NCI-H524 treated with DMSO at 0.1 percent for 48 hours (cell line): ENCODE measurements at places on chromosomes 16 and 17.

GRCh38 chr17:66309793-66310192, 7.4 kb downstream of the PRKCA start:
- no peak for DNase-seq

DNA sequence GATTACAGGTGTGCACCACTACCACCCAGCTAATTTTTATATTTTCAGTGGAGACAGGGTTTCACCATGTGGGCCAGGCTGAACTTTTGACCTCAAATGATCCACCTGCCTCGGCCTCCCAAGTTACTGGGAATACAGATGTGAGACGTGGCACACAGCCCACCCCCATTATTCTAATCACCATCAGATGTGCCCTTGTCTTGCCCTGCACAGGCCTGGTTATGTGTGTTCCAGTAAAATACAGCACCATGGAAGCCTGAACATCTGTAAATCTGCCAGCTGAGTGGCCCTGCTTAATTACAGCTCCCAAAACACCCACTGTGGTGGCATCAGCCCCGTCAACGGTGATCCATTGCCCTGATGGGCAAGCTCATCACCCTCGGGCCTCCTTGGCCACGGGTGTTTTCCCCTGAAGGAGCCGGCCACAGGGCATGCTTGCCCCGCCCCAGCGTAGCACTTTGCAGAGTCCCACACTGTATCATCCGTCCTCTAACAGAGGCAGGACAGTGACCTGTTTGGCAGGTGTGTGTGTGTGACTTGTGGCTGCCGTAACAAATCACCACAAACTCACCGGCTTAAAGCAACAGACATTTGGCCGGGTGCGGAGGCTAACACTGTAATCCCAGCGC, 74.5 kb downstream of the RBFOX3 start:
- no peak for DNase-seq

- no peak for DNase-seq
Observed at GRCh38 chr17:78040440-78041385, 82.2 kb downstream of the TNRC6C start.

GRCh38 chr17:28684963-28685362, 23.0 kb downstream of the SUPT6H start:
- DNase-seq = peak; percentile 99

DNA sequence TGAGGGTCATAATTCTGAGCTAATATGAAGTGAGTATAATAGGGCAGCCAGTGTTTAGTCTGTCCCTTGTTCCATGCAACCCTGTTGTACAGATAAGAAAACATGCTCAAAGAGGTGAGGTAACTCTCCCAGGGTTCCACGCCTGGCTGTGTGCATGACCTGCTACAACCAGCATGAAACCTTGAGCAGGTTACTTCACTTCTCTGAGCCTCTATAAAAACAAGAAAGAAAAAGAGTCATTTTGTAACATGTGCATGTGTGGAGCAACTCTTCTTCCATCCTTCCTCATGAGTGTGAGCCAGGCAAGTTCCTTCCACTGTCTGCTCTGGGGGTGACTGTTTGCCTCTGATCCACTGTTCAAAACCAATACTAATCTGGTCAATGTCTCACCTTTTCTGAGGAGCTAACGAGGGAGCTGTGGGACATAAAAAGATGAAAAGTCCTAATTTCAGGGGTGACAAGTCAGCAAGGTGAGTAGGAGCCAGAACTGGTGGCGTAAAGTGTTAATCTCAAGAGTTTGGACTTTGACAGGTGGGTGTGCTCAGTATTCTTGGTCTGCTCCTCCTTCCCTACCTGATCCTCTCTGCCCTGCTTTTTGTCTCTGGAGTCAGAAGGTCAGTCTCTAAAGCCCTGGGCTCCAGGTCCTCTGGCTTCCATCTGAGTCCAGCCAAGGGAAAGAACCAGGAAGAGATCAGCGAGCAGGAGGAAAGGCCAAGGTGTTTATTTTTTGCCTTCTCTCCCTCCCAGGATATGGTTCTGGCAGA, 21.5 kb downstream of the GFOD2 start:
- no peak for DNase-seq

- DNase-seq = no peak
Observed at GRCh38 chr16:8075271-8075670, 515.0 kb downstream of the TMEM114 start.

- DNase-seq = no peak
Observed at GRCh38 chr16:58640949-58641348, 11.3 kb upstream of the CNOT1 start.

DNA sequence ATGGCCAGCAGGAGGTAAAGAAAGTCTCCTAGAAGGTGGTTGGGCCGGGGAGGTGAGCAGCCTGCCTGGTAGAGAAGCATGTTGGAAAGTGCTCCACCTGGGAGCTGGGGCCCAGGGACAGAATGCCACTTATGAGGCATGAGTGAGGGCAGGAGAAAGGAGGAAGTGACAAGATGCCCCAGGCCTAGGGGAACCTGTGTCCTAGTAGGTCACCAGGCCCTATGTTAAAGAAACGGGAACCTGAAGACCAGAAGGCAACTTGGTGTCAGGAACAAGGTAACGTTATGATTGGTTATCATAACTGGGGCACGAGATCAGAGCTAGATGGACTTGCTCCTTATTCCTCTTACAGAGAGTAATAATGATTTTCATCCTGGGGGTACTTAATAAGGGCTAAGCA, 34.3 kb downstream of the PITPNC1 start:
- DNase-seq = no peak

DNA sequence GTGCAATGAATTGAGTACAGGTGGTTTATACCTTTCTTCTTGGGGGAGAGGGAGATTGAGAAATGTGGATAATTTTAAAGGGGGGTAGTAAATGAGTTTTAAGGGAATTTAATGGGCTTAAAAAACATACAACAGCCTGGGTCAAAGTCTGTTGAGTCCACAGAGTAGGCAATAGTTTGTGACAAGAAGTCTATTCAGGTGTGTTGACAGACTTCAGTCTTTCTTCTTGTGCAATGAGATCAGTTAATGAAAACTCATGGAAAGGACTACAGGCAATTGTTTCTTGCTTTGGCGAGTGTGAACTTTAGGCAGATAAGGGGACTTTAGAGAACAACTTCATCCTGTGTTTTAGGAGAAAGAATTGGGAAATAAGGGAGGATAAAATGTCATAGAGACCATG, 507.8 kb upstream of the CA10 start:
- no peak for DNase-seq

DNA sequence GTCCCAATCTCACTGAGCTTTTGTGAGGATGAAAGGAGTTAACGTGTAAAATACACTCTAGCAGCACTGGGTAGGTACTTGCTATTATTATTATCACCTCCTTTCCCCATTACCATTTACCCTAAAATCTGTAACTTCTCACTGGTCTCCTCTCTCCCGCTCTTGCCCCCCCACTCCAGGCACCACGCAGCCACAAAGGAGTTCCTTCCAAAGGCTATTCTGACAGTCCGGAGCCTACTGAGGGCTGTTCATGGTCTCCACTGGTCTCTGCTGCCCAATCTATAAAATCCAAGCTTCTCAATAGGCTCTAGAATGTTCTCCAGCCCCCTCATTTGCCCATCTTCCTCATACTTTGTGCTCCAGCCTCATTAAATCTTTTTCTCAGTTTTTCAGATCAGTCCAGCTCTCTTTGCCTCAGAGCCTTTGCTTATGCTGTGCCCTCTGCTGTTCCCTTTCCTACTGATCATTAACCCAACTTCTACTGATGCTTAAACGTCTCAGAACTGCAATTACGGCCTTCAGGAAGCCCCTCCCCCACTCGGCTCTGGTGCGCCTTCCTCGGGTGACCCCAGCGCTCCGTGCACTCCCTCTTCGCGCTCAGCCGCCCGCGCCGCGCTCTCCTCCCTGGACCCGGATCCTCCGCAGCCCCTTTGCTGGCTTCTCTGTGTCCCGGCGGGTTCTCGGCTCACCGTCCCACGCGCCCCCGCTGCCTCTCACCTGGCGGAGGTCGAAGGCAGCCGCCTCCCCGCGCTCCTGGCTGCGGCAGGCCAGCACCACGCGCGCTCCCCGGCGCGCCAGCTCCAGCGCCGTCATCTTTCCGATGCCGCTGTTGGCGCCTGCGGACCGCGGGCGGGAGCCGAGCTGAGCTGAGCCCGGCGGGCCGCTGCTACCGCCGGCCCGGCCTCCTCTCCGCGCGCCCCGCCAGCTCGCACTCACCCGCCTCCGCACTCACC, 737 bp downstream of the DHRS13 start:
- peak; percentile 39 for DNase-seq

DNA sequence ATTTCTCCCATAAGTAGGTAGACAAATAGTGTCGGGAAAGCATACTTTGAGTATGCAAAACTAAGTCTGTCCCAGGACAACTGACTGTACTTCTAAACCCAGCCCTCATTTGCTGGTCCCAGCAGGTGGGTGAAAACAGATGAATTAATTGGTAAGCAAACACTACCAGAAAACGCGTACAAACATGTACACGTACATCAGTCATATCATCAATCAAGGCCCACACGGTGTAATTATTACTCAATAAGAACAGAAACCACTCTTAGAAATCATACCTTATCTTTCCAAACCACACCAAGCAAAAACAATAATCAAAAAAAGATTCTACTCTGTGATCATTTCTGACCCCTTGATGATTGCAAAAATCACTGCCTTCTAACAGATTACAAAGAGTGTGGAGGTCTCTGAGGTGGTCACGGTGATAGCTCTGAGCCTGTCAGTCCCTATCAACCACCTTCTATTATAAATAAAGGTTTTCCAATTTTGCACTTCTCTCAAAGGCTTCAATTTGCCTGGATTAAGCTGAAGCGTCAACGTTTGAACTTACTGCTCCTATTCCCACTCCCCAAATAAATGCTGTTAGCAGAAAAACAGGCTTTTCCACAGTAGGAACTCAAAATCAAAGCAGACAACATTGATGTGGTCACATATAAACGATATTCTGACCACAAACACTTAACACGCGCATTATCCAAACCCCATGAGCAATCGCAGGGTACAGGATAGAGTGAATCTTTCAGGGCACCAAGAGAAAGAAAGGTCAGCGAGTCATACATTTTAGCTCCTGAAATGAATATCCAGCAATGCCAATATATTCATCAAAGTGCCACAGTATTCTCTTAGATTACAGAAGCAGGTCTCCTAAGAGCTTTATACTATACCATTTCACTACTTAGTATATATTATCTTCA, 211.9 kb downstream of the STX8 start:
- DNase-seq = no peak

DNA sequence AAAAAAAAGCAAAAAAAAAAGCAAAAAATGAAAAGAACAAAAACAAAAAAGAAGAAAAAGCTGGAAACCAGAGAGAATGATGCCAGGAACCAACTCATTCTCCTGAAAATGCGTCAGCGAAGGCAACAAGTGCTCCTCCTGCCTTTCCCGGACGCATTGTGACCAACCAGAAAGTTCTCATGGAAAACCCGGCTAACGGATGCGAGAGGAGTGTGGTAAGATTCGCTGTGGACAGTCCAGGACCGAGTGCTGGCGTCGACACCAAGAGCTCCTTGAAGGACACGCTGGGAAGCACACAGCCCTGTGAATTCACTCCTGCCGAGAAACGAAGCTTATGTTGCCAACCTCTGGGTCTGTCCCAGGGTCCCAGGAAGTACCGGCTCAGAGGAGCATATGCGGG, 43.4 kb downstream of the METRNL start:
- no peak for DNase-seq

- no peak for DNase-seq
Observed at GRCh38 chr16:4364196-4365013, 7.2 kb upstream of the VASN start.

DNA sequence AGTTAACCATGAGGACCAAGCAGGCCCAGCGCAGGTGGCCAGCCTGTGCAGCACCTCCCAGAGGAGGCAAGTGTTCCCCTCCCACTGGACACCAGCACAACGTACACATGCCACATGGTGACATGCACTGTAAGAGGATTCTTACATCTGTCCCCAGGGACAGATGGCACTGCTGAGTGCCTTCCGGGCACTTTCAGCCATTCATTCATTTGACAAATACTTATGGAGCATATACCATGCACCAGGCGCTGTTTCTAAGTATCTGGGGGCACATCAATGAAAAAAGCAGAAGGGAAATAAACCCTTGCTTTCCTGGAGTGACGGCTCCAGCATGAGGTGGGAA, 79.6 kb downstream of the GAS7 start:
- DNase-seq = peak; percentile 87

GRCh38 chr16:69858191-69859104, 92.7 kb upstream of the CLEC18A start:
- no peak for DNase-seq

DNA sequence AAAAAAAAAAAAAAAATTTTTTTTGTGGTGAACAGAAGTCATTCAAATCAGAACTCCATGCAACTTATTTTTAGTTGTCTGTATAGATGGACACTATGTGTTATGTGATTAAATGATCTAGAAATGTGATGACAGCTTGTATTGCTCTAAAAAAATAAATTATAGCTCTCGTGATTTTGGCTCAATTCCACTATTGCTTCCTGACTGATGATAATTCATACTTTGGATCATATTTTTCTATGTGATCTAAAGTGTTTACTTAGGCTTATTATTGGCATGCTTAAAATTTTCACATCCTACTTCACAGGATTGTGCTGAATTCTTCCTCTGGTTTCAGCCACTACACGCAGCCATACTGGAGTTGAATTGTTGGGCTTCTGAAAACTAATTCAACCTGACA, 76.8 kb downstream of the RPGRIP1L start:
- DNase-seq = no peak

- DNase-seq = no peak
Observed at GRCh38 chr16:63365649-63366304, 1329.5 kb upstream of the CDH8 start.

GRCh38 chr16:1057252-1057932, 15.2 kb upstream of the SSTR5 start:
- DNase-seq = no peak

GRCh38 chr17:352421-353212, at the start of gene RPH3AL:
TSS of gene RPH3AL (minus strand) at chr17:352807. CDS start at chr17:327543, 25,264 bp downstream.
- DNase-seq = peak; percentile 28

DNA sequence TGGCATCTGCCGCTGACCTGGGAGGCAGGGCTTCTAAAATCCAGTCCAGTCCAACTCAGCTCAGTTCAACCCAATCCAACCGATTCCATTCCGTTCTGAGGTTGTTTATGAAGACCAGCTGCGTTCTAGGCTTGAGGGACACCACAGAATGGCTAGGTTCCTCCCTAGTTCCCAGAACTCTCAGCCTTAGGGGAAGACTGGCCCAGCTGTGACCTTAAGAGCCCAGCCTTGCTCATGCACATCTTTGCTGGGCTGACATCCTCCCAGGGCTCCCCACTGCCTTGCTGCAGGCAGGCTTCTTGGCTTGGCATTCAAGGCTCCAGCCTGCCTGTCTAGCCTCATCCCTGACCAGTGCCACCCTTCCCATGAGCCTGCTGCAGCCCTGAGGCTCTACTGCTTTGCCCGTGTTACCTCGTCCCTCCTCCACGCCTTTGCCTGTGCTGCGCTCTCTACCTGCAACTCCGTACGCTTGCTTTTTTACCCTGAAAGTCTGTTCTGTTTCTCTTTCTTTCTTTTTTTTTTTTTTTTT, 7.9 kb downstream of the SLC12A3 start:
- DNase-seq = no peak
